ENCODE measurements at places on chromosomes 5 and 9.

- DNase-seq = peak; percentile 53
These were observed 1.8 kb downstream of the HSPB3 start for GRCh38 chr5:54457094-54457862.

GRCh38 chr9:133089271-133089671 lies 27.5 kb downstream of the CEL start:
- no peak for DNase-seq

- no peak for DNase-seq
These were observed 342.8 kb downstream of the TMEM167A start for GRCh38 chr5:82734347-82734746.

DNA sequence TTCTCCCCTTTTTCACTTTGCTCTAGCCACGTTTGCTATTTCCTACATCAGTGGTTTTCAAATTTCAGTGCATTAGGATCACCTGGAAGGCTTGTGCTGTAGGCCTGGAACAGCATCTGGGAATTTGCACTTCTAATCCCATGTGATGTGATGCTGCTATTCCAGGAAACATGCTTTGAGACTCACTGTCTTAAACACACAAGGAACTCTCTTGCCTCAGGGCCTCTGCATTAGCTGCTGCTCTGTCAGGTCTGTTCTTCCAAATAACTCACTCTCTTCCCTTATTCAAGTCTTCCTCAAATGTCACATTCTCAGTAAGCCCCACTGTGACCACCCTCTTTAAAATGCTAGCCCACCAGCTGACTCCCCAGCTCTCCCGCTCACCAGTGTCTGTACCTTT lies 204.0 kb downstream of the DNAH5 start:
- peak; percentile 45 for DNase-seq

- peak; percentile 54 for DNase-seq
These were observed 144.6 kb downstream of the CACNA1B start for GRCh38 chr9:138022121-138022741.

- DNase-seq = no peak
These were observed 149.1 kb upstream of the PIK3R1 start for GRCh38 chr5:68066277-68066955.

- no peak for DNase-seq
These were observed 50.8 kb downstream of the GABBR2 start for GRCh38 chr9:98657897-98658296.

- no peak for DNase-seq
These were observed 399.0 kb upstream of the BRINP1 start for GRCh38 chr9:119768266-119768665.

DNA sequence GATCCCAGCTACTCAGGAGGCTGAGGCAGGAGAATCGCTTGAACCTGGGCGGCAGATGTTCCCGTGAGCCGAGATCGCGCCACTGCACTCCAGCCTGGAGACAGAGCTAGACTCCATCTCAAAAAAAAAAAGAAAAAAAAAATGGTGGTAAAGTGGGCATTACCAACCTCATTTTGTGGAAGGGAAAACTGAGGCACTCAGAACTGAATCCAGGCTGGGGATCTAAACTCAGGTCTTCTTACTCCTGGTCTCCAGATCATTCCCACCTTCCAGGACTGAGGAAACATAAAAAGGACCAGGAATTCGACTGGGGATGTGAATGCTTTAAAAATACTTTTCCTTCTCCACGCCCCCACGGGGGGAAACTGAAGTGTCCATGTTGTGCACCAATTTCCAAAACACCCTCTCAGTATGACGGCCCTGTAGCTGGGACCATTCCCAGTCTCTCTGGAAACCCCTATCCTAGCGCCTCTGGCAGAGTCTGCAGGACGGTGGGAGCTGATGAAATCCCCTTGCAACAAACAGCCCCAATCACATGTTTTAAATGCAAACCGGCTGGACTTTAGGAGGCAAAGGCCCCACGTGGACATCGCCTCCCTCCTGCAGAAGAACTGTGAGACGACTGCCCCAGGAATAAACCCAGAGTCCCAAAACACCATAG lies 8.9 kb upstream of the AKNA start:
- peak; percentile 66 for DNase-seq

DNA sequence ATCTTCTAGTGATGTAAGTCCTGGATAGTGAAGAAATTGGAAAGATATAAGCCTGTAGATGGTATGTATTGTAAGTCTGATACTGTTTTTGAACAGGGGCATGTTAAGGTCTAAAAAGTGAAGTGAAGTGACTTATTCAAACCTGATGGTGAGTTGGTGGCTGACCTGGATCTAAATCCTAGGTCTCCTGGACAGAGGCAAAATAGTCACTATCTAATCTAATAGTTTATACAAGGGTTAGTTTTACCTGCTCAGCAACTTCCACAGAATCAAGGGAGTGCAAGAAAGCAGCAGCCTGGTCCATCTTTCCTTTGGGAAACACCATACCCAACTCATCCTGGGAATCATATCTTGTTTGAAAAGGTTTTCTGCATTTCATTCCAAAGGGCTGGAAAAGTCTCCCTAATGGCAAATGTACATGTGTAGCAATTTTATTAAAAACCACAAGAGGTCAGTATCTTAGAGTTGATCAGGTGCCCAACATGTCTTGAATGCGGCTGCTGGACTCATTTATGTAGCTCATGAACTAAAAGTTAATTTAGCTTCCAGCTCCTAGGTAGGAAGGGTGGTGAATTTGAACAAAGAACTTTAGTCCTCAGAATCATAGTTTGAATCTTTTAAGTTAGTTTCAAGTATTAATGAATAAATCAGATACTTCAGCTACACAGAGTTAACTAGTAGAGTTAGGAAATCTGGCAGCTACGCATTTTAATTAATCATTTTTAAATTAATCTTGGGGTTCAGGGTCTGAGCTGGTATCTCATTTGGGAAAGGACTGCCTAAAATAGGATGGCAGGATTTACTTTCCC lies 26.0 kb downstream of the SKP2 start:
- peak; percentile 61 for DNase-seq

DNA sequence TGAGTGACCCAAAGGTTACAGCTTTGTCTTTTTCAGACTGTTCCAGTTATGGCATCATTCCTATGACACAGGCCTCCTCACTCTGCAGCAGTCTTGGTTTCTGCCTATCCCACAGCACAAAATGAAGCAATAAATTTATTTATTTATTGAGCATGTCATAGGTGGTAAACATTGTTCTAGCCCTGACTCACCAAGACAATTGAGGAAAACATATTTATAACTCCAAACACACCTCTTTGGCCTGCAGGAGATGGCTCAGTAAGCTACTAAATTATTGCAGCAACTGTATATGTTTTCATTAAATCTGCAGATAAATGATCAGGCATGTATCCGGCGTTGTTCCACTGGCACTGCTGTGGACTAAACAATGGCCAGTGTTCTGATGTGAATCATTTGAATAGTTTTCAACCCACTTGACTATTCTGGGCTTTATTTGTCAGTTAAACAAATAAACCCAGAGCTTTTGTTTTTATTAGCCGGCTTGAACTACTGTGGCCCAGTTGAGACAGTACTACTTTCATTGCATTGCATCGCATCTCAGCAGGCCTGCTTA lies 83.2 kb downstream of the FOXD1 start:
- DNase-seq = no peak

DNA sequence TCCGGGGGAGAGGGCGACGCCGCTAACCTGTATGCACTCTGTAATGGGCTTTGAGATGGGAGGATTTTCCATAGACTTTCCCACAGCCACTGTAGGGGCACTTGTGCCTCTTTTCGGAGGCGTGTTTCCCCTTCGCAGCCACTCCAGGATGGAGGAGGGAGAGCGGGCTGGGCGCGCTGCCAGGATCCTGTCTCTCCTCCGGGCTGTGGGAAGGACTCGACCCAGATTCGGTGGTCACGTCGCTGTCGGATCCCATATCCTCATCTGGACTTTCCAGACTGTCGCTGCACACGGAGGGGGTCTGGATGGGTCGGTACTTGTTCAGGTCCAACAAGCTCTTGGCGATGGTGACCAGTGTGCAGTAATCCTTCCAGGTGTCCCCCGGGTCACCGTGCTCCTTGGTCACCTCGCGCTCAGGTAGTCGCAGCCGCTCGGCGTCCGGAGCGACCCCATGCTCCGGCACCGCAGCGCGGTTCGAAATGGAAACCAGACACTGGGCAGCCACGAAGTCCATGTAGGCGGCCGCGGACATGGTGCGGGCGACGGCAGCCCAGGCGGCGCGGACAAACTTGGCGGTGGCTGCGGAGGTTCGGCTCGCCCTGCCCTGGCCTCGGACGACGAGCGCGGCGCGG lies 1.5 kb downstream of the KLF9 start:
- DNase-seq = peak; percentile 85

DNA sequence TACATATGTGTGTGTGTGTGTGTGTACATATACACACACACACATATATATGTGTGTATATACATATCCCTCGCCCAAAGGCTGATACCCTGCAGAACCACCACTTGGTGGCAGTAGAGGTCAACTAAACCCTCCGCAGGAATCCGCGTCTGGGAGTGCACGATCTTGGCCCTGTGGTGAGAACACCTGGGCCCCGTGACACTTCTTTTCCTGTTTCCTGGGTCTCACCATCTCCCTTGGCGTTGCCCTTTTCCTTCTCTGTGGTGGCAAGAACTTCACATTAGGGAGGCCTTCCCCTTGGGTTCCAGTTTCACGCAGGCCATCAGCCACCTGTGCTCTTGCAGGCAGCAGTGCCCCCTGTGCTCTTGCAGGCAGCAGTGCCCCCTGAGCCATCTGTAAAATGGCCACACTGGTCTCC lies 8.2 kb downstream of the IL9 start:
- DNase-seq = peak; percentile 91

DNA sequence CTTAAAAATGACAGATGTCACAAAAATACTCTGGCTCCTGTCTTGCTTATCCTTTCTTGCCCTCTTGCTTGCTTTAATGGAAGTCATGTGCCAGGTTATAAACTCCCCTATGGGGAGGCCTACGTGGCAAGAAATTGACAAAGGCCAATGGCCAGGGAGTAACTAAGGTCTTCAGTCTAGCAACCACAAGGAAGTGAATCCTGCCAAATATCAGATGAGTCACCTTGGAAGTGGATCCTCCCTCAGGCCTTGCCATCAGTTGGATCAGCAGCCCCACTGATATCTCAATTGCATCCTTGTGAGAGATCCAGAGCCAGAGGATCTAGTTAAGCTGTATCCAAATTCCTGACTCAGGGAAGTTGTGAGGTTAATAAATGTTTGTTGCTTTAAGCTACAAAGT lies 82.8 kb downstream of the CAAP1 start:
- no peak for DNase-seq

- DNase-seq = no peak
These were observed 6.3 kb upstream of the GARIN3 start for GRCh38 chr5:157172403-157172802.

- DNase-seq = no peak
These were observed 88.9 kb upstream of the MRPS30 start for GRCh38 chr5:44719856-44720255.

DNA sequence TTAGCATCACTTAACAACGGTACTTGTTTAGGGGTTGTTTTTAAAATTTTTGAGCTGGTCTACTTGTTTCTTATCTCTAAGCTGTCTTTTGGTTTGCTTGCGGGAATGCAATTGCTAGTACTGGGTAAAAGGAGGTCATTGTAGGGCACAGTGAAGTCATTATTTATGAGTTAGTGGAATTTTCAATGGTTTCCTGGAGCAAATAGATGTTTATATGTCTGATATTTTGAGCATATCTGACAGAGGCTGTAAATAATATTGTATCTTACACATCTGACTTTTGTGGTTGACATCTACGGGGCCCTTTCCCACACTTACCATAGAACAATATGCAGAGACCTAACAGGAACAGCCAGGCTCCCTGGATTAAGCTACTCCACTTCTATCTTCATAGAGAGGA lies 90.4 kb upstream of the IL6ST start:
- DNase-seq = no peak

DNA sequence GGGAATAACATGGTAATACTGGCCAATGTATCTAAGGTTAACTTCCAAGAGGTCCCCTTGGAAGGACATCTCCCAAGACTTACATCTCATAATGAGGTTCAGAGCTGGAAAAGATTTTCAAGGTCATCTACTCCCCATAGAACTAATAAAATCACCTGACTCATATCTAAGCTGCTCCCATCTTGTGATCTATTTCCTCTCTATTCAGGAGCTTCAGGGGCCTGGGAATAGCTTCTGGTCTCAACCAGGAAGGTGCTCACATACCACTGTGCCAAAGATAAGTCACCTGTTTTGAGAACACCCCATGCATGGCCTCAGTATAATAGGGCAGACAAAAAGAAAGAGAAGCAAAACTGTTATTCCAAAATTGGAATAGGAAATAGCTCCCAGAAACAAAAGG lies 74.2 kb downstream of the OXCT1 start:
- no peak for DNase-seq
